A172 (cell line): ENCODE measurements at places on chromosomes 2 and 18.

DNA sequence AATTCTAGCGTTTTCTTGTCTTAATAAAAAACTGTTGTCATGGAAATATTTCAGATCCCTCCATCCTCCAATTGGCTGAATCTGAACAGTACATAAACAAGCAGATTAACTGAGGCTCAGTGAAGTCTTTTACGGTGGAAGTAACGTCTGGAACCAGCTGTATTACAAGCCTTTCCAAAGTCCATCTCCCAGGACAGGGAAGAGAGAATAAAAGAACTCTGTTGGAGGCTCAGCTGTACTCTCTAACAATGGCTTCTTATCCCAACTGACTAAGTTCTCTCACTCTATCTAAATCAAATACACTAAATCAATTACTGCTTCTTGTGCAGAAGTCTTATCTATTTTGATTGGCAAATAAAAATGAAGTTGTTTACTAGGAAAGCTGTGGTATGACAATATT, 19.9 kb upstream of the NEDD4L start:
- no peak for DNase-seq

GRCh38 chr2:30336978-30337841, 105.9 kb downstream of the LBH start:
- no peak for DNase-seq

GRCh38 chr2:64029116-64029665, 10.0 kb upstream of the VPS54 start:
- no peak for DNase-seq

DNA sequence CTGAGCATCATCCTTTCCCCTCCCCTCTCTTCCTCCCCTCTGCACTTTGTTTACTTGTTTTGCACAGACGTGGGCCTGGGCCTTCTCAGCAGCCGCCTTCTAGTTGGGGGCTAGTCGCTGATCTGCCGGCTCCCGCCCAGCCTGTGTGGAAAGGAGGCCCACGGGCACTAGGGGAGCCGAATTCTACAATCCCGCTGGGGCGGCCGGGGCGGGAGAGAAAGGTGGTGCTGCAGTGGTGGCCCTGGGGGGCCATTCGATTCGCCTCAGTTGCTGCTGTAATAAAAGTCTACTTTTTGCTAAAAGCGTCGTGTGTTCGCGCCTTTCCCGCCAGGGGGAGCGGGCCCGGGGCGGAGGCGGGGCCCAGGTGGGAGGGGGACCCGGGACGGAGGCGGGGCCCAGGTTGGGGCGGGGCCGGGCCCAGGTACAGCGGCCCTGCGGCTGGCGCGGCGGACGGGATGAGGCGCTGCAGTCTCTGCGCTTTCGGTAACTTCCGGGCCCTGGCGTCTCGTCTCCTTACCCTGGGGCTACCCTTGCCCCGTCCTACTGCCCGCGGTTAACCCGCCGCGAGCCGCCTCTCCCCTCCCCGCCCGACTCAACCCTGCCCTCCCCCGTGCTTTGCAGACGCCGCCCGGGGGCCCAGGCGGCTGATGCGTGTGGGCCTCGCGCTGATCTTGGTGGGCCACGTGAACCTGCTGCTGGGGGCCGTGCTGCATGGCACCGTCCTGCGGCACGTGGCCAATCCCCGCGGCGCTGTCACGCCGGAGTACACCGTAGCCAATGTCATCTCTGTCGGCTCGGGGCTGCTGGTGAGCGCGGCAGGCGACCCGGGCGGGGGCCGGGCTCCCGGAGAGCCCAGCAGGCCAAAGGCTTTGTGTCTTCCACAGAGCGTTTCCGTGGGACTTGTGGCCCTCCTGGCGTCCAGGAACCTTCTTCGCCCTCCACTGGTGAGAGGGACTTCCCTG, at the start of gene KRTCAP3:
KRTCAP3 (plus strand) TSS at position 424 of the 962 bp plus-strand sequence; CDS start at position 456, 32 bp downstream.
- no peak for DNase-seq

DNA sequence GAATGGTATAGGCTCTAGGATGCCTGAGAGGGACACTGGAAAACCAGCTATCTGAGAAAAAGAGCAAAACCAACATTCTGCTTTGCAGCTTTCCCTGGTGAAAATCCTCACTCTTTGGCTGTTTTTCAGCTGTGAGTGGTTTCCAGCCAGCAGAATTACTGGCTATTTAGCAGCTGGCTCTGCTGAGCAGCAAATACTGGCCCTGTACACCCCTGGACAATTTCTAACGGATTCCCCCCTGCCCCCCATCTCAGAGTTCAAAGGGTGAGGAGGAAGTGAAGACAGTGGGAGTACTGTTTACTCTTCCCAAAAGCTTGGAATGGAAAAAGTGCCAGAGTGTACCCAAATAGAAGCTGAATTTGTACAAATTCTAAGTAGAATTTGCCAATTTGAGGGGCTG, 26.1 kb upstream of the IMP4 start:
- no peak for DNase-seq
